Right ventricle myocardium superior (tissue), 1 donor: ENCODE measurements at places on chromosomes 6 and 20.

GRCh38 chr6:141996823-141997222, 135.9 kb upstream of the GJE1 start:
- DNase-seq = no peak

DNA sequence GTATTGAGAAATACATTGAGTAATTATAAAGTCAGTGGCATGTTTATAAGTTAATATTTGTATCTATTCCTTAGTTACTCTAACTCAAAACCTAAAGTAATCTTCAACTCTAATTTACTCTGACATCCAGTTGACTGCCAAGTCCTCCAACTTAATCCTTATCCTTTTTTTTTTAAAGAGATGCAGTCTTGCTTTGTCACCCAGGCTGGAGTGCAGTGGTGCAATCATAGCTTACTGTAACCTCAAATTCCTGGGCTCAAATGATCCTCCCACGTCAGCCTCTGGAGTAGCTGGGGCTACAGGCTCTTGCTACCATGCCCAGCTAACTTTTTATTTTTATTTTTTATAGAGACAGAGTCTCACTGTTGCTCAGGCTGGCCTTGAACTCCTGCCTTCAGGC, 24.4 kb downstream of the PTPN1 start:
- DNase-seq = no peak

DNA sequence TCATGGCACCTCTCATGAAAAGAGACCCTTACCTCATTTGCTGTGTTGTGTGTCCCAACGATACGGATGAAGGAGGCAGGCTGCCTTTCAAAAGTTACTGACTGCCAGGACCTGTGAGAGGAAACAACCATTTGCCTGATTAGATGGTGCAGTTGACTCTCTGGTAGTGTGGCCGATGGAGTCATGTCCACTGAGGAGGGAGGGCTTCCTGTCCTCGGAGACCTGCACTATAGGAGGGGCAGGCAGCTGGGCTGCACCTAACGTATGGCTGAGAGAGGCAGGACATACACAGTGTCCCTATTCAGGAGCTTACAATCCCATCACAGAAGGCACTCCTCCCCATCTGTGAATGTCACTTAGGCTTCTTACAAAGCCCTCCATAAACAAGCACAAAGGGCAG, 373.0 kb downstream of the ZFAND3 start:
- no peak for DNase-seq

GRCh38 chr20:11204926-11205768, 531.3 kb upstream of the JAG1 start:
- peak; percentile 45 for DNase-seq

DNA sequence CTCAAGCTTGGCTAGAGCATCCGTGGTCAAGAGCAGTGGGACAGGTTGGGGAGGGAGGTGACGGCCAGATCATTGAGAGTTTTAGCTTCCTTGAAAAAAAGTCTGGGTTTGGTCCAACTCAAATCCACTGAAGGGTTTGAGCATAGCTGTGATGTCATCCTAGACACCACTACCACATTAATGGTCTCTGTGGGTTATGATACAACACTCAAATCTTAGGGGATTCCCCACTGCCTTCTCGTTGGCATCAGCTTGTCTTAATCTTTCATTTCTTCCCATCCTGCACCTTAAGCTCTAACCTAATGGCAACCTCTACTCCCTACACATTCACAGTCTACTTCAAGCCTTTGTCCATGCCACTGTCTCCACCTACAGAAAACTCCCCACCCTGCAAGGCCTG, 77.3 kb downstream of the BMP6 start:
- DNase-seq = no peak

DNA sequence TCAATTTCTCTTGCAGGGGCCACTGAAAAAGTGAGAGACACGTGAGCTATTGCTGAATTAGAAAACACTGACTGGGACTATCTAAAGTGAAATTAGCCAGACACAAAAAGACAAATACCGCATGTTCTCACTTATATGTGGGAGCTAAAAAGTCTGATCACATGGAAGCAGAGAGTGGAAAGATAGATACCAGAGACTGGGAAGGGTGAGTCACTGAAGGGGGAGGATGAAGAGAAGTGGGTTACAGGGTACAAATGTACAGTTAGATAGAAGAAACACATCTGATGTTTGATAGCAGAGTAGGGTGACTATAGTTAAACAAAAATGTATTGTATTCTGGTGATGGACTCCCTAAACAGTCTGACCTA, 13.4 kb downstream of the CST3 start:
- no peak for DNase-seq

GRCh38 chr20:62938105-62938888, at the start of gene GID8:
TSS of gene GID8 (plus strand) at chr20:62938147. CDS start at chr20:62941503, 3,356 bp downstream.
- peak; percentile 67 for DNase-seq
